Body of pancreas (tissue), 4 donors: ENCODE measurements at places on chromosomes 7 and 10.
A peak's percentile ranks its signal among the peaks of the same experiment; 100 is the strongest.

DNA sequence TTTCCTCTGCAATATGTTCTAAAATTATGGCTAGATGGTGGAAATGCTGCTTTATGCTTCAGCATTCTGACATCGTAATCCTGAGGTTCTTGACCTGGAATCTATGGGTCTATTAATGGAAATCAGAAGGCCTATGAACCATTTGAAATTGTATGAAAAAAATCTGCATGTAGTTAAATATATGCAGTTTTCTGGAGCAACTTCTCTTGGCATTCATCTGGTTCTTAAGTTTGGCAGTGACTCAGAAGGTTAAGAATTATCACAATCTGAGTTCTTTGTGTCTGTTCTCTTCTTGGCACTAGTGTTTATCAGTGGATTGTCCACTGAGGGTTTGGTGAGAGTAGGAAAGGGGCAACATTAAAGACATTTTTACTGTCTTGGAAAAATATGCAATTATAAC lies 71.1 kb upstream of the FZD1 start:
- DNase-seq, result no peak

DNA sequence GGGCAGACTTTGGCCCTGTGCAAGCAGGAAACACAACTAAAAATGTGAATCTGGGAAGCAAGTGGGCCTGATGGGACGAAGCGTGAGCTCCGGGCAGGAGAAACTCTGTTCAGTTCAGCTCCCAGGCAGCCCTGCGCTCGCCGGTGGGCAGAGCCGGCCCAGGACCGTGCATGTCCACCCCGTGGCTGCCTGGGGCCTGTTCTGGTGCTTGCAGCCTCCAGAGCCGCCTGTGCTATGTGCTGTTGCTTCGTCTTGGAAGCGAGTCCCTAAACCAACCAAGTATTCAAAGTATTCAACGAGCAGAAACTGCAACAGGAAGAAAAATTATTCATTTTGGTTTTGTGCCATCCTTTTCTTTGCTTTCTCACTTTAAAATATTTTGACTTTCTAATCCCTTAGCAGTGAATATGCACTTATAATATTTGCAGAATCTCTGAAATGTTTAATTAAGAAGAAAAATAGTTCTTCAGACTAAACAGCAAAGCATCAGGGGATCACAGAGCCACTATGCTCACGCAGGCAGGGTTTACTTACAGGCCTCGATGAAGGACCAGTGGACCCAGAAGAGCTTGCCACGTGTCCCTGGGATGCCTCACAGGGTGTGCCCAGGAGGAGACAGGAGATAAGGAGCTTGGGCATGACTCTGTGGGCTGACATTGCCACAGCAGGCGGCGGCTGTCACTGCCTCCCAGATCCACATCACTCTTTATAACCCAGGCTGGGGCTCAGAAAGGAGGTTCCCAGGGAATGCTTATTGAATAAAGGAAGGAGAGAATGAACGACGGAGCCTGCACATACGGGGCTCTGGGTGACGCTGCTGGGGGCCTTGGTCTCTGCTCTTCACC lies 45.6 kb downstream of the VIPR2 start:
- DNase-seq, result no peak

DNA sequence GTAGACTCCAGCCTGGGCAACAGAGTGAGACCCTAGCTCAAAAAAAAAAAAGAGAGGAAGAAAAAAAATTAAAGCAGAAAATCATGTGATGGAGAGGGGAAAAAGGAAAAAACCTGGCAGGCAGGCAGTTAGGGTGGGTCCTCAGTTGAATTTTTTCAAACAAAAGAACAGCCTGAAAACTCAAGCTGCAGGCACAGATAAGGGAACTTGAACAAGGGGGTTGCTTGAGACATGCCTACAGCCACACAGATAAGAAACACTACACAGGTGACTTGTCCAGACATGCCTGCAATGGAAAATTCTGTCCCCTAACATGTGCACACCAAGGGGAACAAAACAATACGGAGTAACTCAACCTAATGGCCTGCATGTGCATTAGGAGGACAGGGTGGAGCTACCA lies 19.2 kb downstream of the VIM start:
- DNase-seq, result no peak

GRCh38 chr10:131387018-131387529 lies 75.6 kb upstream of the TCERG1L start:
- peak; percentile 64 for DNase-seq

DNA sequence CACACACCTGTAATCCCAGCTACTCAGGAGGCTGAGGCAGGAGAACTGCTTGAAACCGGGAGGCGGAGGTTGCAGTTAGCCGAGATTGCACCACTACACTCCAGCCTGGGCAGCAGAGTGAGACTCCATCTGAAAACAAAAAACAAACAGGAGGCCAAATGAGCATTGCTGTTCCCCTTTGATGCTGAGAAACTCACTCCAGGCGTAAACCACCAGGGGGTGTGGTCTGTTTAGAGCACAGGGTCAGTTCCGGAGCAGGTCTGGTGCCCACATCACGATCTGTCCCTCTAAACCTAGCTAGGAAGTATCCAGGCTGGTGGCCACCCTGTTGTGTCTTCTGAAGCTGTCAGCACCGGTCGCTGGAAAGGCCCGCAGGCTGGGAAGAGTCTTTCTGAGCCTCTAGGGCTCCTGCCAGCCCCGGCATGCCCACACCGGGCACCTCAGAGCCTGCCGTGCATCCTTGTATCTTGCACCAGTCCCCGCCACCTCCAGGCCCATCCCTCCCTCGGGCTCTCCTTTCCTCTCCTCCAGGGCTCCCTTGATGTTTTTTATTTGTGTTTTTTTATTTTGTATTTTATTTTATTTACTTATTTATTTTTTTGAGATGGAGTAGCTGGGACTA lies 66.3 kb upstream of the SH2B2 start:
- no peak for DNase-seq

- no peak for DNase-seq
Measured at GRCh38 chr10:93074597-93075368, 1.1 kb downstream of the CYP26A1 start.

DNA sequence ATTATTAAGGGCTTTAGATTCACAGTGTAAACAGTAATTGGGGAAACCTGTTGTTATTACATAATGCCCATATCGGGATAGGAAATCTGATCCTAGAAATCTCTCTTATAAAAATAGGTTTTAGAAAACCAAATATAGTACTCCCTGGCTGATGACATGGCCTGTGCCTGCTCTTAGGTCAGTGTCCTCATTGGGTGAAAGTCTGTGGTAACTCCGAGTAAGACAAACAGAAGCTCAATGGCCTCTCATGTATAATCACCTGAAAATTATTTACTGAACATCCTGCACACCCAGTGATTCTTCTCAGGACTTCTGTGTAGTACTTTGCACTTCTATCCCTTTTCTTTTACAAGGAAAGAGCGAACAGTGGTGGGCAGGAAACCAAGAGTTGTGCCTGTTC lies 37.8 kb downstream of the SEM1 start:
- no peak for DNase-seq

- no peak for DNase-seq
Measured at GRCh38 chr10:5376450-5376849, 11.7 kb downstream of the UCN3 start.

DNA sequence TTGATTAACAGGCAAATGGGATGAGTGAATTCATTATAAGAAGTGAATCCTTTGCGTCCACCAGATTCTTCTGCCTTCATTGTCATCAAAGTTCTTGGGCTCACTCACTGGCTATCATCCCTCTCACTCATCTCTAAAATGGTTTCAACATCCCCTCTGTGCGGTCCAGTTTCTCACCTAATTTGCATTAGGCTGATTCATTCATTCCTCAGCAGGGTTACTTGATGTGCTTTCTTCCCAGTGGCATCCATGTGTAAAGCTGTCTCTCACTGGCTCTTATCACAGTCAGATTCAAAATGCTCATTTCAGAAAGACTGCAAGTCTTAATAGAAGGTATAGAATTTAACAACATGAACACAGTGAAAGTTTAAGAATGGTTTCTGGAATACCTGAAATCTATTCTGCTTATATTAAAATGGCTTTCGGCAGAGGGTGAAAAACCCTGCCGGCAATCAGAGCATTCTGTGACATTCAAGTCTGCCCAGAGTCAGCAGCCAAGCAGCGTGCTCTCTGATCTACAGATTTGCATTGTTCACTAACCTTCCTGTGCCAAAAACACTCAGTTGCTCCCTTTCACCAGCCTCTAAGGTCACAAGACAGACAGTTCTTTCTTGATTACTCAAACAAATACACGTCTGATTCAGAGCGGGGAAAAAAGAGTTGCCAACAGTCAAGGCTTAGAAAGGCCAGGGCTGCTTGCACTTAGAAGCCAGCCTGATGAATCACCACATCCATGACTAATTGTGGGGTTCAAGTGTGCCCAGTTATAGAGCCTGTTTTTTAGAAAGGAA lies 106.7 kb downstream of the TES start:
- peak; percentile 83 for DNase-seq

- no peak for DNase-seq
Measured at GRCh38 chr7:55087521-55087961, 68.7 kb downstream of the EGFR start.

GRCh38 chr10:15367296-15368085 lies 3.6 kb downstream of the FAM171A1 start:
- DNase-seq, result no peak

DNA sequence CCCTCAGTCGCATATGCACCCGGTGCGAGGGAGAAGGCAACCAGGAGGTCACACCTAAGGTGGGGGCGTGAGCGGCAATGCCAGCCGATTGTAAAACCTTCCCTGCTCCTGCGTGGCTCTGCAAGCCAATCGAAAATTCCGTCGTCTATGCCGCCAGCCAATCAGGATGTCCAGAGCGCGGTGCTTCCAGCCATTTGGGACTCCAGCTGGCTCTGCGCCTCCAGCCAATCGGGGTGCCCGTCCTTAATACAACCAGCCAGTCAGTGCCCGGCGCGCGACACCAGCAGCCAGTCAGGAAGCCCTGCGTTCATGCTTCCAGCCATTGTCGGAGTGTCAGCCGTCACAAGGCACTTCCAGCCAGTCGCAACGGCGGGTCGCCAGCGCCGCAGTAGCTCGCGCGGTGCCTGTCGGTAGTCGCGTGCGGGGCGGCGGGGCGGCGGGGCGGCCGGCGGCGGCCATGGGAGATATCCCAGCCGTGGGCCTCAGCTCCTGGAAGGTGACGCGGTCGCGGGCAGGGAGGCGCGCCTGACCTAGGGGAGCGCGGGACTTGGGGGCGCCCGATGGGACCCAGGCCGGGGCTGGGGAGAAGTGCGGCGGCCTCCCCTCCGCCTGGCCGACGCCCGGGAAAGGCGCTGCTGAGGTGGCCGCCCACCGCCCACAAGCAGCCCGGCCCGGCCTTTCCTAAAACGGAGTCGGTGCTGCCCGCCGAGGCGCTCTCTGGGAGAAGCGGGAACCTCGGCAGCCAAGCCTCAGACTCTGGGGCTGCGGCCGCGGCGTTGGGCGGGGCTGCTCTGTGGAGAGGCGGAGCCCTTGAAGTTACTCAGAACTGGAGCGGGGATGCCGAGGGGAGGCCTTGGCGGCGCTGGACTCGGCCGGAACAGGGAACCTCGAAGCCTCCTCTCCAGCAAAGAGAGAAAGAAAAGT lies at the start of gene AKR1E2:
Gene AKR1E2 (plus strand): TSS at position 340 of the 924 bp plus-strand sequence. CDS start 118 bp downstream, at position 458.
- peak; percentile 76 for DNase-seq

DNA sequence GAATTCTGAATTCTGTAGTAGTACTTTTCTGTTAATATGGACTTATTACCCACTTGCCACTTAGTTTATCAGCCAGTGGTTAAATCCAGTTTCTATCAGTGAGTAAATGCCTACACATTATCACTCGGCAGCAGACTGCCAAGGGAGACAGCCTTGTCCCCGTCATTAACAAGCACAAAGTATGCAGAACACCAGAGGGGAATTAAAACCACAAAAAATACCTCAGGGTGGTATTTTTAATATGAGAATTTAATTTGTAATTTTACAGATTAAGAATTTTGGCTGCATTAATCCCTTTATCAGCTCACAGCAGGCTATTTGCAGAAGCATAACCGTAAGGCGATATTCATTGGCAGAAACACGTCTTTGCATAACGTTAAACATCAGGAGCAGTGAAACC lies 150.0 kb upstream of the FZD1 start:
- no peak for DNase-seq

GRCh38 chr7:142859829-142860228 lies 5.0 kb downstream of the EPHB6 start:
- no peak for DNase-seq

GRCh38 chr10:60883187-60883586 lies 60.8 kb downstream of the RHOBTB1 start:
- peak; percentile 37 for DNase-seq

GRCh38 chr7:85150624-85151023 lies 36.2 kb downstream of the SEMA3D start:
- DNase-seq, result no peak

DNA sequence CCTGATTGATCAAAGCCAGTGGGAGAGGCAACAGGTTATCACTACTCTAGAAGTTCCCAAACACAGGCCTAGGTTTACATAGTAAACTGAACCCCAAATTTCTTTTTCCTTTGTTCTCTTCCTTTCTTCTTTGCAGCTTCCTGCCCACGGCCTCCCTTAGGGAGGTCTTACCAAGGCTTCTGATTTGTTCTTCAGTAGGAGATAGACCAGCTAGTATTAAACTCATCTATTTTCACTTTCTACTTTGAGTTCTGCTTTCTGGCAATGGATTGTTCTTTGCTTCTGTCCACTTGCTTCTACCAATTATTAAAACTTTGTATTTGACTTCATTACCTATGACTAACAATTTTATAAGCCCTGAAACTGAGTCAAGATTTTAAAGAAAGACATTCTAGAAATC lies 251.2 kb upstream of the FZD1 start:
- no peak for DNase-seq

- DNase-seq, result no peak
Measured at GRCh38 chr7:96089511-96089910, 232.4 kb downstream of the SLC25A13 start.

DNA sequence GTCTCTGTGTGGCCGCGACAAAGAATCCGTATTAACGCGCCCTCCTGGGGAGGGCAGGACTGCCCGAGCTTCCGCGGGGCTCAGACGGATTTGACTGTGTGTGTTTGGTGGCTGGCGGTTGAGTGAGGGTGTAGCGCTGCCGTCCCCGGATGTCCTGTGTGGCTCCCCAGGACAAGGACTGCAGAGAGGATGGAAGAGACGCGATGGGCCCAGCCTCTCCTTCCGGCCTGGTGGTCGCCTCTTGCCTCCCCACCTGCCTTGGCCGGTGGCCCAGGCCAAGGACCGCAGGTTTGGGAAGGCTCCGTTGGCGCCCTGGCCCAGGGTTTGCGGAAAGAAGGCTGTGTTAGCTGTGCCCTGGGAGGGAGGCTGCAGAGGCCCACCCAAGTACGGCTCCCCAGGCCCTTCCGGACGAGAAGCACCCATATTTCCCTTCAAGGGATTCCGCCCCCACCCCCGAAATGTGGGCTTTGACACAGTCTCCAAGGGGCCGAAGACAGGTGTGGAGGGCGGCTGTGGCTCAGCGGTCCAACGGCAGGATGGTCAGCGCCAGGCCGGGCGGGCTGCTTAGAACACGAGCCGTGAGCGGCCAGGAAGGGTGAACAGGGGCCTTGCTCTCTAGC lies 2.3 kb downstream of the UNCX start:
- no peak for DNase-seq

GRCh38 chr7:80335511-80336231 lies 176.2 kb downstream of the GNAT3 start:
- DNase-seq, result no peak

- DNase-seq, result no peak
Measured at GRCh38 chr10:76554478-76554877, 1083.1 kb downstream of the KCNMA1 start.
